Thoracic aorta (tissue), 2 donors: ENCODE measurements at places on chromosomes 1 and 21.

GRCh38 chr1:12424793-12425192 is 193.2 kb downstream of the DHRS3 start:
- peaks cover 39% of the 10 kb centered on the region for H3K4me1 ChIP-seq
- peak overlapping the region; percentile 78 for H3K27ac ChIP-seq
- peaks cover 7% of the 10 kb centered on the region for H3K36me3 ChIP-seq
- no peaks in the 10 kb centered on the region for H3K27me3 ChIP-seq

GRCh38 chr21:23712166-23712565 is 1895.1 kb downstream of the MRPL39 start:
- no peaks in the 10 kb centered on the region for H3K36me3 ChIP-seq
- H3K4me3 ChIP-seq: no peak overlapping the region
- no peak for DNase-seq
- H3K27me3 ChIP-seq: no peaks in the 10 kb centered on the region
- no peak overlapping the region for H3K27ac ChIP-seq

- peaks cover 8% of the 10 kb centered on the region for H3K4me1 ChIP-seq
- H3K36me3 ChIP-seq: no peaks in the 10 kb centered on the region
- no peak for DNase-seq
- H3K27ac ChIP-seq: no peak overlapping the region
- H3K27me3 ChIP-seq: no peaks in the 10 kb centered on the region
These were observed 579.6 kb upstream of the ZRANB2 start for GRCh38 chr1:71660411-71660810.

DNA sequence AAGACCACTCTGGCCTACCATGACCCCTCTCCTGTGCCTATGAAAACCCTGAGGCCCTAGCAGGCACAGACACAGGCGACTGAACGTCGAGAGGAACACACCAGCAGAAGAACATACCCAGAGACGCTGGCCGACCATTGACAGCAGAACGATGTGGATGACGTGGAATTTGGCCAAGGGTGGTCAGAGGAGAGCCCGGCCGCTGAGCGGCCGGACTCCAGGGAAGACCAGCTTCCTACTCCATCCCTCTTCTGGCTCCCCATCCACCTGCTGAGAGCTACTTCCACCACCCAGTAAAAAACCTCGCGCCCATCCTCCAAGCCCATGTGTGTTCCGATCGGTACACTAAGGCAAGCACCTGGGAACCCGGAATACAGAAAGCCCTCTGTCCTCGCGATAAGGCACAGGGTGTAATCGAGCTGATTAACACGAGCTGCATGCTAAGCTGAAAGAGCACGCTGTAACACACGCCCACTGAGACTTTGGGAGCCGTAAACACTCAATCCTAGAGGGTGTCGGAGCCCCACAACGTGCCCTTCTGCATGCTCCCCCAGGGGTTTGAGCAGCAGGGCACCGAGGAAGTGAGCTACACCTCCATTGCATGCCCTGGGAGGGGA is 150.3 kb downstream of the CENPF start:
- no peaks in the 10 kb centered on the region for H3K27me3 ChIP-seq
- H3K4me1 ChIP-seq: no peaks in the 10 kb centered on the region
- no peaks in the 10 kb centered on the region for H3K36me3 ChIP-seq
- DNase-seq: no peak
- no peak overlapping the region for H3K4me3 ChIP-seq

GRCh38 chr1:101162736-101163735 is 73.8 kb upstream of the S1PR1 start:
- no peak overlapping the region for H3K4me3 ChIP-seq
- H3K27me3 ChIP-seq: no peaks in the 10 kb centered on the region

GRCh38 chr1:99227056-99227897 is 37.0 kb upstream of the PLPPR4 start:
- H3K27me3 ChIP-seq: no peaks in the 10 kb centered on the region
- no peak for DNase-seq
- H3K27ac ChIP-seq: no peak overlapping the region
- H3K4me3 ChIP-seq: no peak overlapping the region
- no peaks in the 10 kb centered on the region for H3K36me3 ChIP-seq

DNA sequence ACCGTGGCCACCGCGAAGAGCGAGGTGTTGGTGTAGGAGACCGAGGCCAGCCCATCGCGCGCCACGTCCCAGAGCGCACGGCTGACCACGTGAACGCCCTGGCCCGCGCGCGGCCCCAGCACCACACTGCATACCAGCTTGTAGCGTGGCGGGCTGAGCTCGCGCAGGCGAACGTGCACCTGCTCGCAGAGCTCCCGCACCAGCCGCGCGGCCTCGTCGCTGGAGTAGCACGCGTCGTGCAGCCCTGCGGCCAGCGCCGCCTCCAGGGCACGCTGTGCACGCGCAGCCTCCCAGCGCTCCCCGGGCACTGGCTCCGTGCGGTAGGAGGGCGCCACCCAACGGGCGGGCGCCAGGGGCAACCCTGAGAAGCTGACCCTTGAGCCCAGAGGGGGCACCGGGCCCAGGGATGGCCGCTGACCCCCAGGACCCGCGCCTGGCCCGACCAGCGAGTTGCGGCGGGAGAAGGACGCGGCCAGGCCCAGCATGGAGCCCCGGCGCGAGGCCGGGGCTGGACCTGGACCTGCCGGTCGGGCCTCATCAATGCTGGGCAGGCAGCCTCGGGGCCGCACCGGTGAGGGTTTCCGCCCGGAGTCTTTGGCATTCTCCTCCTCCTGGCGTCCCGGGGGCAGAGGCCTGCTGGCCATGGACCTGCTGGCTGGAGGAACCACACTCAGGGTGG is 987 bp downstream of the DYNLT4 start:
- no peaks in the 10 kb centered on the region for H3K27me3 ChIP-seq
- no peak for DNase-seq
- H3K36me3 ChIP-seq: peaks cover 33% of the 10 kb centered on the region
- peak overlapping the region; percentile 100 for H3K27ac ChIP-seq

DNA sequence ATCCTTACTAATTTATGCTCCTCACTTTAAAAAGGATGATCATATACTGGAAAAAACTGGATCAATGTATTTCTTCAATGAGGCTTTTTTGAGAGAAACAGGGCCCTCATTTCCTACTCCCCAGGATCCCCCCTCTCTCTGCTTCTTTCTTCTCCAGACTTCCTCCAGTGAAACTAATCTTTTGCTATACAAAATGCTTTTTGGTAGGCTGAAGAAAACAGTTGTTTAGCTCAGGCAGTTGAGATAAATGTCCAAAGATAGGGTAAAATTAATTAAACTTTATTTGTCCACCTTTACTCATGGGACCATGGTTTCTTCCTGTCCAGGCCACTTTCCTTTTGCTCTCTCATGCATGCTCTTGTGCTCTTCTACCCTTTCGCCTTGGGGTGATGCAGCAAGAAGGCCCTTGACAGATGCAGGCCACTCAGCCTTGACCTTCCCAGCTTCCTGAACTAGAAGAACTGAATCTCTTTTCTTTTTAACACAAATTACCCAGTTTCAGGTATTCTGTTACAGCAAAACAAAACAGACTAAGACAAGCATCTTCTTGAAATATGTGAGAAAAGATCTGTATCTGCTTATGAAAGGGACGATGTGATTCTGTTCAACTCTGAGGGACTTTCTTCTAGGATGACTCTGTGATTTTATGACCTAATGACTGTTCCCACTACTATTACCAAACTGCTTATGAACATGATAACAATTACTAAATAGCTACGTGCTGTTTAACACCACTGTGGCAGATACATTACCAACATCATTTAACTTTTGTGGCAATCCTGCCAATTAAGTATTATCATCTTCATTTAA is 63.7 kb downstream of the NVL start:
- peaks cover 6% of the 10 kb centered on the region for H3K36me3 ChIP-seq
- H3K4me3 ChIP-seq: no peak overlapping the region
- H3K27ac ChIP-seq: no peak overlapping the region
- H3K27me3 ChIP-seq: no peaks in the 10 kb centered on the region
- no peaks in the 10 kb centered on the region for H3K4me1 ChIP-seq

- H3K4me3 ChIP-seq: peak overlapping the region; percentile 89
- no peaks in the 10 kb centered on the region for H3K27me3 ChIP-seq
- no peak overlapping the region for H3K27ac ChIP-seq
- no peaks in the 10 kb centered on the region for H3K36me3 ChIP-seq
These were observed 2.6 kb downstream of the EFHD2 start for GRCh38 chr1:15412175-15412800.

- H3K4me3 ChIP-seq: no peak overlapping the region
- no peaks in the 10 kb centered on the region for H3K27me3 ChIP-seq
- no peaks in the 10 kb centered on the region for H3K36me3 ChIP-seq
- no peak for DNase-seq
- H3K4me1 ChIP-seq: no peaks in the 10 kb centered on the region
These were observed 10.9 kb upstream of the CD5L start for GRCh38 chr1:157852476-157852875.

DNA sequence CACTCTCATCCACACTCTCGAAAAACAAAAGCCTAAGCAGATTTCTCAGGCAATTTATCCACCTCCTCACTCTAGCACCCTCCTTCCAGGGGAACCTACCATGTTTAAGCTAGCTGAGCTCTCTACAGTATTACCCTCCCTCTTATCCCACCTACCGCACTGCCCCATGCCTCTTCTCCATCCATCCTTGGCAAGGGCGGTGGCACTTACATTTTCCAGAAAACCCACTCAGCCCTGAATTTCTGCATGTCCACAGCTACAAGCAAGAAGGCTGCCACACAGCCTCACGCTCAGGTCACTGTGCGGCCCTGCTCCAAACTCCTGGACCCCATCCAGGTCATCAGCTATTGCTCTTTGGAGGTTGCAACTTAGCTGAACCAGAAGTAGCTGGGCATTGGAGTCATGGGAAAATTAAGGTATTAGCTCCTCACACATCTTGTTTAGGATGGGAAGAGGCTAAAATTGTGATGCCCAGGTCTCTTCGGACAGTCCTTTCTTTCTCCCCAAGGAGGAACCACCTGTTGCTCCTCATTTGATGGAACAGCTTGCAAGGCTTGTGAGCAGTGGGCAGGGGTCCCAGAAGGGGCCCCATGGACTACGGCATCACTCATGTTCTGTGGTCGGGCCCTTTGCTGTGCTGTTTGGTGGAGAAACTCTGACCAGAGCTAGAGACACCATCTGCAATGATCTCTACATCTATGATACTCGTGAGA is 1.1 kb downstream of the KLHDC9 start:
- H3K27me3 ChIP-seq: no peaks in the 10 kb centered on the region
- peaks cover 2% of the 10 kb centered on the region for H3K4me1 ChIP-seq
- H3K4me3 ChIP-seq: peak overlapping the region; percentile 88

DNA sequence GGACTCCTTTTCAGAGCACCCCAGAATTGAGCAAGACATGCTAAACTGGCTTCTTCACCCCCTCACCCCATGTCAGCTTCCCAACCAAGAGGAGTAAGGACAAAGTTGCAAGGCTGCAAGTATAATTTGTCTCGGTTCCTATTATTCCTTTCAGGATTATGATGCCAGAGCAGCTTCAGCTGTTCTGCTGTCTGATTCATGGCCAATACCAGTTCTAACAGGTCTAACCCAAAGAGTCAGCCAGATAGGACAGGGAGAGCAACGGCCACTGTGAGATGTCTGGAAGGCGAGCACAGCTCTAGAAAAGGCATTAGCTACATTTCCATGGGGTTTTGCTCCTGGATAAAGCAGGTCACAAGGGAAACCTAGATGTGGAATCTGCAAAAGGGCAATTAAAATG is 53.3 kb upstream of the HOOK1 start:
- no peaks in the 10 kb centered on the region for H3K36me3 ChIP-seq
- H3K27ac ChIP-seq: no peak overlapping the region
- H3K4me1 ChIP-seq: peaks cover 7% of the 10 kb centered on the region
- H3K27me3 ChIP-seq: no peaks in the 10 kb centered on the region
- no peak for DNase-seq
